ENCODE measurements at places on chromosomes 2 and 18.

DNA sequence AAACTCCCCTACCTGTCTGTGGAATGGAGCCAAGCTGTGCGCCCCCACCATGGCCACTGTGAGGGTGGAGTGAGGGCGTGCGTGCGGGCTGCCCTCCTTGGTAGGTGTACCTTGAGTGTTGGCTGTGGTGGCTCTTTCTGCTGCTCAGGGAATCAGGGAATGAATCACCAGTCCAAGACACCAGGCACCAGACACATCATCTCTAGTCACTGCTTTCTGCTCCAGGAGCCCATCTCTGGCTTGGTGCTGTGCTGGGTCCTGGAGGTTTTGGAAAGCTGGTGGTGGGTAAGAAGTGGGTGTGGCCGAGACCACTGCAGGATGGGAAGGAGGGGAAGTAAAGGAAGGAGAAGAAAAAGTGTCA, 209.9 kb downstream of the SEPTIN10 start:
- DNase-seq = no peak

- DNase-seq = no peak
Measured at GRCh38 chr2:159713631-159714246, 1.4 kb downstream of the MARCHF7 start.

DNA sequence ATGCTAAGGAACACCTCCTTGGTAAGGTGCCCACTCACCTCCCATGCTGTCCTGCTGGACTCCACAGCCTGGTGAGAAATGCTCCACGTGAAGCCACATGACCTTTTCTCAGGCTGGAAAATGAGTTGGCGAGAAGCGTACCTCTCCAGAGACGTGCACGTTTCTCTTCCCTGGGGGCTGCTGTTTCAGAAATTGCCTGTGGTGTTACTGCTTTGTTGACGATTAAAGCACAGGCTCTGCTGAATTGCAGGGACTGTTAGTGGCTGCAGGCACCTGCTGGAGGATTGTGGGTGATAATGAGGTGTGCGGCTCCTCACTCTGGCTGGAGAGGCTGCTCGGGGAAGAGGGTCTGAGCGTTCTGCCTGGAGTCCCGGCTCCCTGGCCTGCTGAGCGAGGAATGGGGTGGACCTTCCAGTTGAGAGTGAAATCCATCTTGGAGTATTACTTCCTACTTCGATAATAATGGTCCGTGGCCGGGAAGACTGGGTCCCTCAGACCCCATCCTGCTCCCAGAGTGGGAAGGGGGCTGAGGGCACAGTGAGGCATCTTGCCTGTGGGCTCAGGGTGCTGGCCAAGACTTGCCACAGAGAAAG, 199.3 kb upstream of the HDAC4 start:
- DNase-seq = no peak

GRCh38 chr2:203043226-203043625, 28.6 kb downstream of the NBEAL1 start:
- no peak for DNase-seq

GRCh38 chr2:239590995-239591915, 190.4 kb upstream of the HDAC4 start:
- no peak for DNase-seq

GRCh38 chr2:45233301-45233700, 224.0 kb upstream of the SIX2 start:
- no peak for DNase-seq

DNA sequence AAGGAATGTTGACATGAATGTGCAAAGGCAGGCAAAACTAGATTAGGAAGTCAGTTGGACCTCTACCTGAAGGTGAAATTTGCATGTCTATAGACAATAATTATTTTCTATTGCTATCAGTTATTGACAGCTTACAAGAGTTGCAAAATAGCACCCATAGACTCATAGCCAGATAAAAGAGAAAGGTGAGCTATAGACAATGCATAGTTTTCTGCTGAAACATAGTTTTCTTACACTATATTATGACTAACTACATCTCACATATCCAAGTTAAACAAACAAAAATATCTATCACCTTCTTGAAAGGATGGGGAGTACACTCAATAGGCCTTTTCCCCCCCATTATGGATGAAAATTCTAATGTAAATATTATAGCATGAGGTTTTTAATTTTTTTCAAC, 305.0 kb downstream of the PTH2R start:
- no peak for DNase-seq

DNA sequence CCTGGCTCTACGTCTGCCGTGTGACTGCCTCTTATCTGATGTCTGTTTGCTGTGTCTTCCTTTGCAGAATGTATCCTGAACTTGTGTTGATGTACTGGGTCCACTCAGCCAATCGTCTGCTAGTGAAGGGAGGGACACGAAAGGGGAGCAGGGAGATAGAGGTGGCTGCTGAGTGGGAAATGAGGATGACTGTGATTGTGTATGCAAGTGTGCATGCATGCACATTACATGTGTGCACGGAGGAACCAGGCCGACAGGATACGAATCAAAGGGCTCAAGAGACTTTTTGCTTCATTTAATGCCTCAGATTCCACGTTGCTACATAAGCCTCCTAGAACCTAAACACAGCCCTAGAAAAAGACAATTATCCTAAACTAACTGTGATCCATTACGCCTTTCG, 111.2 kb downstream of the TFCP2L1 start:
- DNase-seq = no peak

DNA sequence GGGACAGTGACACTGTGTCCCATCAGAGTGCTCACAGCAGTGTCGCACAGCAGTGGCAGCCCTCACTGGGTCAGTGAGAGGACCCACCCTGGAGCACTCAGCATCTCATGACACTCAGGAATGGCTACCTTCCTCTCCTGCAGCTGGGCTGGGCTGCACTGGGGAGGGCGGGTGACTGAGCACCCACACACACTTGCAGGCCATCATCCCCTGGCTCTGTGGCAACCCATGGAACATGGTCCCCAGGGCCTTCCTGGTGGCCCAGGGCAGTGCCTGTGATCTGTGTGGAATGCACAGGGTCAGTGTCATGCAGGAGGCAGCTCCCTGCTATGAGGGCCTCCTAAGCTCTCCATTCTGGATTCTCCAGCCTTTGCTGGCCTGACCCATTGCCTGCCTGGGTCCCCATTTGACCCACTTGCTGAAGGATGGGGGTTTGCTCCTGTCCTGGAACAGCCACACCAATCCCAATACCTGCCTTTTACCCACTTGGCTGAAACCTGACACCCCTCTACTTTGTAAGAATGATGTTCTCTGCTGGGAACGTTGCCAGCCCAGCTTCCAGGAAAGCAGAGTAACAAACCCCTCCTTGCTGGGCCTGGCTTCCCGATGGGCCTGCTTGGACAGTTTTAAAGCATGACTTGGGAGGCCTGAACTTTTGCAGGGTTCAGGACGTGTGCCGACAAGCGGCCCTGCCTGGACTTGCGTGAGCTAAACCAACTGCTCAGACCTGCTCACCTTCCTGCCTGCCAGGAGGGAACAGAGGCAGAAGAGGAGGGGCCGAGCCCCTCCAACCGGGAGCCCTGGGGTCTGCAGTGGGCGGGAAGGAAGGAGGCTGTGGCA, 13.7 kb downstream of the HS6ST1 start:
- DNase-seq = no peak

All from activated CD8-positive, alpha-beta memory T cell treated with anti-CD3 and anti-CD28 coated beads for 1 hour (primary cell).